ENCODE measurements at places on chromosomes 3 and 15. TPM values are rescaled to one million over a fixed set of nuclear protein-coding genes. Genes with fewer than 3 reads are reported as not detected.

DNA sequence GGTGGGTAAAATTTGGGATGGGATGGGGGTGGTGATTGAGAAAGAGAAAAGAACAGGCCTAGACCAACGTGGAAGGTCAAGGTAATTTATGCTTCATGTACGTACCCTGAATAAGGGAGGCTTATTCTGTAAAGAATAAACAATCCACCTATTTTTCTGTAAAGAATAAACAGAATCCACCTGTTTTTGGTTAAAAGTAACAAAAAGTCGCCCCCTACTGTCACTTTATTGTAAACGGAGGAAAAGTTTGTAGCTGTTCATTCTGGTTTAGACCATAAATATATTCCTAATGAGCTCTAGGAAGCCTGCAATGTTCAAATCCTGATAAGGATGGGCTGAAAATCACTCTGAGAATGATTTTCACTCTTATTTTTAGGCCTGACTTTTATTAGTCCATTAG, 23.5 kb upstream of the SQOR start:
- no peak for DNase-seq

- no peak for DNase-seq
These were observed 212.2 kb upstream of the LRRN1 start for GRCh38 chr3:3586843-3587646.

- no peak for DNase-seq
These were observed 70.2 kb downstream of the LRRC28 start for GRCh38 chr15:99321468-99321867.

DNA sequence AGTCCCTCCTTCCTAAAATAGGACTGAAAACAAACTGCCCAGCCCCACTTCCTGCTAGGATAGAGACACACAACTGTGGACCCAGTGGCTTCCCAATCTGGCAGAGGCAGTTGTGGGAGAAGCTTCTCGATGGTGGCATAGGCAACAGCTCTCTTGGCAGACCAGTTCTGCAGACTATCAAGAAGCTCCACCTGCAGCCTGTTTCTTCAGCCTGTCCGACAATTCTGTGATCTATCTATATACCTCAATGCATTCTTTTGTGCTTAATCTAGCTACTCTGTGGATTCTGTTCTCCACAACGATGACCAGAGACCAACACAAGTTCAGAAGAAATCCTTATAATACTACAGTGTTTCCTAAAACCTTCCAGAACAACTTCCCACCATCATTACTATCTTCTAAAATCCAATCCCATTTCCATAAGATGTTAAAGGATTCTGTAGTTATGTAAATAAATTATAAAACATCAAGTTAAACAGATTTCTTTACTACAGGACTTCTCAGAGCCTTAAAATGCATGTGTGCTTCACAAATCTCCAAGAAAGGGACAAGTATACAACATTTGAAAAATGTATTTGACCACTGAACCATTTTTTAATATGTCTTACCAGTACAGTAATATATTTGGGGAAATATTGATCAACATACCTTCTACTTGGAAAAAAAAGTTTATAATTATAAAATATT, 57.7 kb downstream of the IGF2BP2 start:
- no peak for DNase-seq

DNA sequence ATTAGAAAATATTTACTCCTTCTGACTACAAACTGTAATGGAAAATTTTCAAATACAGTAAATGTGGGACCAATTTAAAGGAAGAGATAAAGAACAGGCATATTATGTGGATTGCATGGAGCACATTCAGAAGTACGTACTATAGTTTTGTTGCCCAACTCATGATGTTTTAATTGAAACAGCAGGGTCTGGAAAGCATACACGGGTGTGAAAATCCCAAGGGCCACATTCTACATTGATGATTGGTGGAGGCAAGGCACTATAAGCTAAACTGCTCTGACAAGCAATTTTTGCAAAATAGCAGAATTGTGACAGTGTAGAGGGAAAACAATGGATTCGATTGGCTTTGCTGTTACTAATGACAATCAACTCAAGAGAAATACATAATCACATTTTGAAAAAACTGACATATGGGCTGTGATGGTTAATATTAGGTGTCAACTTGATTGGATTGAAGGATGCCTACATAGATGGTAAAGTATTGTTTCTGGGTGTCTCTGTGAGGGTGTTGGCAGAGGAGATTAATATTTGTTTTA, 458.6 kb downstream of the PYDC2 start:
- DNase-seq, result no peak

GRCh38 chr15:31151301-31152233, 50.0 kb upstream of the TRPM1 start:
- DNase-seq, result no peak

DNA sequence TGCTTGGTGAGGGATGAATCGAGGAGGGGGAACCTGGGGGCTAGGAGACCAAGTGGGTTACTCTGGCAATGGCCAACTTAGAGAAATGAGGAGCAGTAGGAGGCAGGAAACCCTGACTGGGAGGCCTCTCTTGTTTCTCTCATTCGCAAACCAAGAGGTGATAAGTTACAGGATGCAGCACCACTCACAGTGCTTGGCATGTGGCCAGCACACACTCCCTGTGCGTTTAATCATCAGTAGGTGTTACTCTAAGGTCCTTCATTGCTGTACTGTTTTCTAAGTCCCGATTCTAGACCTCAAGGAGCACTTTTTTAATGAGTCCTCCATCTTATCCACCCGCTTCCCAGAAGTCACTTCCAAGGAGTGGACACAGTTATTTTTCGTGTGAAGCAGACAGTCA, 314.1 kb upstream of the TRIM42 start:
- DNase-seq, result no peak

DNA sequence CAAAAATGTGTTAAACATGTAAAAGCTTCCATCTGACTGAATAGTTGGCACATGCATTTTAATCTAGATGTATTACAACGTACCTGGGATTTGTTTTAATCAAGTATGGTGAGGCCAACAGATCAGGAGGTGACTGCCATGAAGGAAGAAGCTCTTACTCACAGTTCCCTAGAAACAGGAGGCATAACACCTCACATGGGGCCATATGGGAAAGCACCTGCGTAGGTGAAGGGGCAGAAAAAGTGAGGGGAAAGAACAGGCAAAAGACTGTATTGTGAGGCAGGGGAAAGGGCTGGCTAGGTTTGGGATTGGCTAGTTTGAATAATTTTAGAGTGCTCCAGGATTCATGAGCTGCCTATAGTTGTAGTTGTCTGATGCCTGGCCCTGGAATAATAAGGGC, 9.6 kb downstream of the SQOR start:
- DNase-seq, result no peak

GRCh38 chr3:13352621-13353131, 67.4 kb downstream of the NUP210 start:
- no peak for DNase-seq

DNA sequence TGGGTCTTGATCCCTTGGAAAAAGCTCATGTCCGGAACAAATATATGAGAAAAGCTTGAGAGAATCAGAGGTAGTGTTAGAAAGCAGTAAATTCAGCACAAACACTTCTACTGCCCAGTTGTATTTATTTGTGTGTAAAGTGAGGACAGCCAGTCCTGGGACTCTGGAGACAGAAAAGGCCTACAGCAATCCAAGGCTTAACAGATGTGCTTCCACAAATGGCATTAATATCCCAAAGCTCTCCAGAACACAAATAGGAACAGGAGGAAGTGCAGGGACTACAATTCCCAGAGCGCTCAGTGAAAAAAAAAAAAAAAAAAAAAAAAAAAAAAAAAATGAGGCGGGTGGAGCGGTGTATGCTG, 390 bp upstream of the AP2M1 start:
- no peak for DNase-seq

The FAM107A gene
- 9.6 TPM for total RNA-seq

DNA sequence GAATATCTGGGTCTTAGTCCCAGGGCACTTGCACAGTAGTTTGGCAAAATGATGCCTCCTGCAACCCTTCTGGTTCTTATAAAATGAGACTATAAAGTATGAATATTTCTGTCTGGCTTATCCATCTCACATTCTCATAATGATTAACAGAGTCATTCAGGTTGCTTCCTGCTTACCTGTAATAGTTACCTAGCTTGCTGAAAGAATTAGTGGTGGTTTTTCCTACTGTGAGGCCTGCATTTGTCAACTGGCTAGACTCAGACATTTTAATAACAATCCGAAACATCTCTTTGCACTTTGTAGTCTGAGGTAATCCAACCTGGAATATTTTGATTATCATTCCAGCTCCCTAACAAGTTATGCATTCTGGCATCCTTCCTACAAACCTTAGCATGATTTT, 75.6 kb upstream of the POU1F1 start:
- no peak for DNase-seq

The CHST2 gene
- total RNA-seq, result 5.9 TPM

The CFAP100 gene
- total RNA-seq, result not detected
